Skin of body (tissue), 3 donors: ENCODE measurements at places on chromosomes 4 and X. TPM values are rescaled to one million over a fixed set of nuclear protein-coding genes. Genes with fewer than 3 reads are reported as not detected.

FAM9B gene
- not detected for total RNA-seq

NUP62CL gene
- total RNA-seq: 3.0 TPM

PPEF2 gene
- 0.10 TPM for total RNA-seq

YY2 gene
- total RNA-seq: 2.5 TPM

MAGEC1 gene
- not detected for total RNA-seq

ADGRL3 gene
- total RNA-seq: 55.9 TPM

SPANXN4 gene
- total RNA-seq: not detected

RELL1 gene
- 48.1 TPM for total RNA-seq

ARHGAP4 gene
- total RNA-seq: 14.4 TPM

SPCS3 gene
- 72.3 TPM for total RNA-seq

RIBC1 gene
- 0.49 TPM for total RNA-seq

- DNase-seq: peak; percentile 3
These were observed 37.0 kb upstream of the ZBTB33 start for GRCh38 chrX:120213438-120214265.

DNA sequence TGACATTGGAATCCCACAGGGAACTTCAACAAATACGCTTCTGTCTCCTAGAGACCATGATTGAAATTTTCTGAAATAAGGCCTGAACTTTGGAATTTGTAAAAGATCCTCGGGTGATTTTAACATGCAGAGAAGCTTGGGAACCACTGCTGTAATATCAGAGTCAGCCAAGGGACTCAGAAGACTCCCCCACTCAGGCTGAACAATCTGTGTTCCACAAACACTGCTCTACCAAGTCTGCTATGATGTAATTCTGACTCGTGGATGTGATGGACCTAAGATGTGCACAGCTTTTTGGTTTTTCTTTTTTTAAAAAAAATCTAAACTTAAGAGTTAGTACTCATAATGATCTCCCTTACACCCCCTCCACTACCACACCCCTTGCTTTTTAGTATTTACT, 26.0 kb downstream of the LRP2BP start:
- DNase-seq: no peak

- no peak for DNase-seq
These were observed 32.2 kb downstream of the IL21 start for GRCh38 chr4:122588453-122589238.

GRCh38 chr4:185395238-185395955, at the start of gene LRP2BP:
Gene LRP2BP, minus strand, starts transcription at chr4:185395924. Its CDS starts 17,738 bp downstream, at chr4:185378186.
- DNase-seq: peak; percentile 82

- no peak for DNase-seq
These were observed 527.9 kb downstream of the SPRY1 start for GRCh38 chr4:123924536-123924935.

- DNase-seq: no peak
These were observed 220.4 kb downstream of the GRID2 start for GRCh38 chr4:92524131-92524530.

DNA sequence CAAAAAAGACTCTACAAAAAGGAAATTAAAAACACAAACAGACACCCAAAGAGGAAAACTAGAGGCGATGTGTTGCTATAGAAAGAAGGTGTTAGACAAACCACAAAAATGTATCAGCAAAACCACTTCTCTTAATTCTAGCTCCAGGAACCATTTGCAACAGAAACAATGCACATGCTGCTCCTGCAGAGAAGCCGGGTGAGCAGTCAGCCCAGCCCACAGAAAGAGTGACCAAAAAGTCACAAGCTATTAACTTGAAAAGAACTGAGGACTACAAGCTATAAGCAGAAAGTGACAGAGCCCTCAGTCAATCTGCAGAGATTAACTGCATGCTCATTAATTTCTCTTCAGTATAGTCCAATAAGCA, 96.2 kb upstream of the KLHL13 start:
- DNase-seq: no peak

DNA sequence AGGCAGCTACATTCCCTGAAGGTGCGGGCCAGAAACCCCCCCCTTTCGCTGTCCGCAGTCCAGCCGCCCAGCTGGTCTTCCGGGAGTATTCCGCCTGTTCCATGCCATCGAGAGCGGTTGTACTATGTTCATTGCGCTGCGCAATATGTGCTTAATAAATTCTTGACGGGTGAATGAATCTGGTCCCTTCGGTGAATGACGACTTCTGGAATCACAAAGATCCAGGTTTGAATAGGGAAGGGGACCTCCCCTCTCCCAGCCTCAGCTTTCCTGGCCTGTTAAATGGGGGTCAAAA, 777 bp upstream of the TFE3 start:
- no peak for DNase-seq

DNA sequence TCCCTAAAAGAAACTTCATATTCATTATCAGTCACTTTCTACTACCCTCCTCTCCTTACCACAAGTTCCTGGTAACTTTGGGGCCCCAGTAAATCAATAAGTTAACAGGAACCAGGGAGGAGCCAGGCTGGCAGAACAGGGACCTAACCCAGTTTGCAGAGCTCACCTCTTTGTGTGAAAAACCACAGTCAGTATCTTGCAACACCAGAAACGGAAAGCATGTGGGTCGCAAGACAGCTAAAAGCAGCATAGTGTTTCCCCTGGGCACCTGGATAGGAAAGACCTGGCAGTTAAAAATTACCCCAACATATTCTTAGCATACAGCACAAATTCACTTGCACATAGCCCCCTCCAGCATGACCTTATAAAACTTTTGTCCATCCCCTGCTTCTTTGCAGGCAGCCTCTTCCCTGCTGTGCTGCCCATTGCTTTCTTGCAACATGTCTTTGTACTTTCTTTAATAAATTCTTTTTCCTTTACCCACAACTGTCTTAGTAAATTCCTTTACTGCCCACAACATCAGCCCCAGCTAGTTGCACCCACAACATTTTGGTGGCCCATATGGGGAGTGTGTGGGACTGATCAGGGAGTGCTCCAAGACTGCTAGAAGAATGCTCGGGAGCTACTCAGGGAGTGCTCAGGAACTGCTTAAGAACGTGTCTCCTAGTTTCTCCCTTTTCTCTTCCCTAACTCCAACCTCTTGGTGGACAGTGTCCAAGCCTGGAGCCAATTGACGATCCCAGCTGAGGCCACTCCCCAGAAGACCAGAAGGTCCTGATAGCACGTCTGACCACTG, 83.4 kb downstream of the MSN start:
- DNase-seq: no peak

- DNase-seq: peak; percentile 4
These were observed 68.9 kb upstream of the NDP start for GRCh38 chrX:44042116-44042515.

DNA sequence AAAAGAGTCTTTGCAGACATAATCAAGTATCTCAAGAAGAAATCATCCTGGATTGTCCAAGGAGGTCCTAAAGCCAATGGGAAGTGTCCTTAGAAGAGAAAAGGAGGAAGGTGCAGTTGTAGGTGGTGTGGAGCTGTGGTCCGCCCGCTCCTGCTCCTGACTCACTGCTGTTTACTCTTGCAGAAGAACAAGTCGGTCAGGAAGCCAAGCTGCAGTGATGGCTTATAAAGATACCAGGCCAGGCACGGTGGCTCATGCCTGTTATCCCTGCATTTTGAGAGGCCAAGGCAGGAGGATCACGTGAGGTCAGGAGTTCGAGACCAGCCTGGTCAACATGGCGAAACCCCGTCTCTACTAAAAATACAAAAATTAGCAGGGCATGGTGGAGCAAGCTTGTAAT, 66.4 kb upstream of the ATP6AP2 start:
- no peak for DNase-seq

- DNase-seq: no peak
These were observed 72.1 kb downstream of the COL4A5 start for GRCh38 chrX:108511721-108512120.

- no peak for DNase-seq
These were observed 32.9 kb upstream of the DCX start for GRCh38 chrX:111444881-111445280.

GRCh38 chr4:176077561-176077960, 11.9 kb downstream of the WDR17 start:
- no peak for DNase-seq

- no peak for DNase-seq
These were observed 243.3 kb downstream of the FSTL5 start for GRCh38 chr4:161920304-161921052.

DNA sequence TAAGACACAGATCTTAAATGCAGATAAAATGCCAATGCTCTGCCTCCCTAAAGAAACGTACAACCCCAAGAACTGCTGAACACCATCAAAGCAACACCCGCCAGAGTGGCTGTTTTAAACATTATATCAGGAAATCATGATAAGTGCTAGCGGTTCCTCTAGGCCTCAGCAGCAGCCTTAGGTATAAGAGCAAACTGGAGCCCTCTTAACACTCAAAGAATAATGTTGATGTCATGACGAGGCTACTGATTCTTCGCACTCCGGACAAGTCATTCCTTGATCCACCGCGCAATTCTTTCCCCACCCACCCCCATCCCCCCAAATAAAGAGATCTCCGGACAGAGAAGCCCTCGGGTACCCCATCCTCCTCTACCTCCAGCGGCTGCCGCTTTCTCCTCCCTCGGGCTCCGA, 507 bp downstream of the LIN54 start:
- no peak for DNase-seq

GRCh38 chrX:16075087-16075486, 48.3 kb upstream of the GRPR start:
- DNase-seq: no peak

- peak; percentile 61 for DNase-seq
These were observed 1.1 kb upstream of the HDAC6 start for GRCh38 chrX:48800574-48801279.

DNA sequence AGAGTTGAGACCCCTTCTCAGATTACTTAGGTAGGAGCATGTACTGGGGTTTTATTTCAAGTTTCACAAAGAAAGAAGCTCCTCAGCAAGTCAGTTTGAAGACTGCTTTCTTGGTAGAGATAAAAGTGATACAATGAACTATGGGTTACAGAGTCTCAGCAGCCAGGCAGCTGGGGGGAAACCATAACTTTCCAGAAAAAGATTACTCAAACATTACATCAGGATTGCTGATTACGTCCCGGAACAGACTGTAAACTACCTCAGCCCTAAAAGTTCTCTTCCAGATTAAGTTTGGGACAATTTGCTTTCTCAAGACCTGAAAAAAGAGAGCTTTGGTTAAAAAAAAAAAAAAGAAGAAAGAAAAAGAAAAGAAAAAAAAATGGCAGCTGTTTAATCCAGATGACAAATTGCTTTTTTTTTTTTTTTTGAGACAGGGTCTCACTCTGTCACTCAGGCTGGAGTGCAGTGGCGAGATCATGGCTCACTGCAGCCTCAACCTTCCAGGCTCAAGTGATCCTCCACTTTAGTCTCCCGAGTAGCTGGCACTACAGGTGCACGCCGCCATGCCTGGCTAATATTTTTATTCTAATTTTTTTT, 16.6 kb downstream of the SAT1 start:
- DNase-seq: no peak

DNA sequence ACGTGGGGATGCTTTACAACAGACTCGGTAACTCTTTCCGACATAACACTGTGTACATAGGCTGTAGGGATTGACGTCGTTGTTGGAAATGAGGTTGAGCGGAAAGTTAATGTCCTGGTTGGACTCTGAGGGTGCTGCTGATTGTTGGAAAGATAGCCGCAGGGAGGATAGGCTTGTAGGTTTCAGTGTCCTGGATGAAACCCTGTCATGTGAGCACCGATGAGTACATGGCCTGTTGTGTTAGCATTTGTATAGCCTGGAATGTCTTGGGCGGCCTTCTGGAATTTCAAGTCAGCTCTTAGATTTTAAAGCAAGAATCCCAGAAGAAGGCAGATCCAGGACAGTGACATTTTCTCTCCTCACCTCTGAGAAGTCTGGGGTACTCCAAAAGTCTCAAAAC, 63.3 kb downstream of the TBC1D14 start:
- DNase-seq: no peak

- no peak for DNase-seq
These were observed 135.4 kb downstream of the SH3KBP1 start for GRCh38 chrX:19752043-19752442.

- DNase-seq: no peak
These were observed 230.1 kb downstream of the HS6ST2 start for GRCh38 chrX:132728296-132728695.

DNA sequence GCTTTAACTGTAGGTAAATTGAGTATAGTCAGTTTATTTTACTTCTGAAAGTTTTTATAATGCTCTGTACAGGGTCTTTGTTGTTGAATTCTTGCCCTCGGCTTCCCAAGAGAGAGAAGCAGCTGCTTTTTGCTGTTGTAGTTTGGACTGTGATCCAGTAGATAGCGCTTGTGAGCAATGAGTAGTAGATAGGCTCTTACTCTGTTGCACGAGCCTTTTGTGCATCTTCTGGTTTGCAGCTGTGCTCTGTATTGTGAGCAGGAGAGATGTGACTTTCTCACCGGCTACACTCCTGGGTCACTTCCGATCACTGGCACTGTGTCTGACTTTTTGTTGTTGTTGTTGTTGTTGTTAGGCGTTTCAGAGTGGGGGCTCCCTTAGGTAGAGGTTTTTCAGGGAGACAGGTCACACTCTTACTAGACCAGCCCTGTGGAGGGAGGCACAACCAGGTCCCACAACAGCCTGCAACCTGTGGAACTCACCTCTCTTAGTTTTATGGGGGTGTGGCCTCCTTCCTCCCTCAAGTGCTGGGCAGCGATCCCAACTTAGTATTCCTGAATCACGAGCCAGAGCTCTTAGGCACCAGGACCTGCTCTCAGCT, 822.1 kb upstream of the GALNTL6 start:
- DNase-seq: no peak

- DNase-seq: peak; percentile 43
These were observed 85.3 kb downstream of the HCCS start for GRCh38 chrX:11196476-11196875.

DNA sequence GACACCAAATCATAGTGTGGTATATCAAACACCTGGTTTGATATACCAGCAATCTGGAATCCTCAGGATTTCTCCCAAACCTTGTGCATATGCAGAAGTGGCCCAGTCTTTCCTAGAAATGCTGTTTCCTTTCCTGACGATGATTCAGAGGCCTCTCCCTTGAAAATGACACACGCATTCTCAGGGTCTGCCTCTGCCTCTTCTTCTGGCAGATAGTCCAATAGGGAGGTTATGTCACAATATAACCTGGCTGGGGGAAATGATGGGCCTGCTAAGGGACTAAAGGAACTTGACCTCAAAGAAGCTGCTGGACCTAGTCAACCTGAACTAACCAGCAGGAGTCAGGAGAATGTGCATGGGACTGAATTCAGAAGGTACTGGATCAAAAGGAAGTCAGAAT, 435.2 kb downstream of the IDS start:
- DNase-seq: no peak

GRCh38 chrX:139739138-139739537, 31.2 kb upstream of the MCF2 start:
- DNase-seq: no peak

GRCh38 chr4:170697045-170697444, 607.3 kb upstream of the AADAT start:
- no peak for DNase-seq
